ENCODE measurements at places on chromosomes 2 and 18.
A peak's percentile ranks its signal among the peaks of the same experiment; 100 is the strongest.

DNA sequence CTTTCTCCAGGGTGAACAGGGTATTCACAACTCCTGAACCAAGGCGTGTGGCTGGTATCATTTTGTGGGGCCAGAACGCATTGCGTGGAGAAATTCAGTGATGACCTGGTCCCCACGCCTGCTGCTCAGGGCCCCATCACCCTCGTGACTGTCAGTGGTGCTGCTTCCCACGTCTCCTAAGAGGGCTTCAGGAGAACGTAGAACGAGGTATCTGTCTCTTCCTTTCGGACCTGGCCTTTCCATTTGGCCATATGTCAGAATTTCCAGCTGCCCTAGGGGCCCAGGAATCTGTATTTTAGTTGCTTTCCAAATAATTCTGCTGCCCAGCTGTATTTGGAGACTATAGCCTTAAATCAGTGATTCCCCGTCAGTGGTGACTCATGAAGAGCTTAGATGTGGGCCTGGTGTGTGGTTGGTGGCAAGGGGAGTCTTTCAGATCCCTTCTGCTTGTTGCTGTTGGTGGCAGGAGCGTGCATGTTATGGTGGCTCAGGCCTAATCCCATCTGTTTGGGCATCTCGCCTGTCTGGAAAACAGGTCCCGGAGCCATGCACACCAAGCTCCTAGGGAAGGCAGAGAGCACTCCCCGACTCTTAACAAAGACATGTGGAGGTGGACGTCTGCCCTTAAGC lies 56.4 kb downstream of the NPAS2 start:
- DNase-seq = no peak

DNA sequence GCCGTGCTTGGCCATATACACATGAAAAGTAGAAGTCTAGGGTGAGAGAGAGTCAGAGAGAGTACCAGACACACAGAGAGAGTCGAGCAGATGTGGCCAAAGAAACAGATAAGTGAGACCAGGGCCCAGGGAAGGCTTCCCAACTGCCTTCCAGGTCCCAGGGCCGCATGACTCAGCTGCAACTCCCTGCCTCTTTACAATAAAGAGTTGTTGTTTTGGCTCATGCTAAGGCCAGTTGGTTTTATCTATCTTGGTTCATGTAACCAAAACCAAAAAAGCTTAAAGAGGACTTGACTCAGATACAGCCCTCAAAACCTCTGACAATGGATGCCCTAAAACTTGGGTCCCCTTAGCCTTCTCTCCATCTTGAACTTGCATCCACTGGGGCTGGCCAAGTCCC lies 36.9 kb downstream of the REEP1 start:
- DNase-seq = no peak

DNA sequence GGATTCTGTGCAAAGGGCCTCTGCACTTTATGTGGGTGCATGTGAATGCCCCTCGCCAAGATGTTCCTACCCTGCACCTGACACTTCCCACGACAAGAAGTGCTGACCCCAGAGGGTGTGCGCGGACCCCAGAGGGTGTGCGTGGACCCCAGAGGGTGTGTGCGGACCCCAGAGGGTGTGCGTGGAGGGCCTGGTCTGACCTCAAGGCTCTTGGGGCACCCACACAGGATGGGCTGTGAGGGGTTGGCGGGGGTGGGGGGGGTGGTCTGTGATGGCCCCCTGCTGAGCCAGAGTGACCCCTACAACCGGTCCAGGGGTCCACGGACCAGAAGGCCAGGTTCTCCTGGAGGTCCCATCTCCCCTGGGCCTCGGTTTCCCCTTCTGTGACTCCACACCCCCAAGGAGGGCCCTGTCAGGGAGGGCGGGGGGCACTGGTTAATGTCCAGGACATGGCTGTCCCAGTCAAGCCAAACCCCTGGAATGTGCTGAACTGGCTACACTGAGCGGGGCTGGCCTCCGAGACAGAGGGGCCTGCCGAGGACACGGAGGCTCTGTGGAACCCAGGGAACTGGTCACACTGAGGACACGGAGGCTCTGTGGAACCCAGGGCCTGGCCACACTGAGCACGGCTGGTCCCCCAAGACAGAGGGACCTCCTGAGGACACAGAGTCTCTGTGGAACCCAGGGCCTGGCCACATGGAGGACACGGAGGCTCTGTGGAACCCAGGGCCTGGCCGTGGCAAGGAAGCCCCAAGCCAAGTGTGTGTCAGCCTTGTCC lies 3.1 kb downstream of the NEU4 start:
- DNase-seq = no peak

DNA sequence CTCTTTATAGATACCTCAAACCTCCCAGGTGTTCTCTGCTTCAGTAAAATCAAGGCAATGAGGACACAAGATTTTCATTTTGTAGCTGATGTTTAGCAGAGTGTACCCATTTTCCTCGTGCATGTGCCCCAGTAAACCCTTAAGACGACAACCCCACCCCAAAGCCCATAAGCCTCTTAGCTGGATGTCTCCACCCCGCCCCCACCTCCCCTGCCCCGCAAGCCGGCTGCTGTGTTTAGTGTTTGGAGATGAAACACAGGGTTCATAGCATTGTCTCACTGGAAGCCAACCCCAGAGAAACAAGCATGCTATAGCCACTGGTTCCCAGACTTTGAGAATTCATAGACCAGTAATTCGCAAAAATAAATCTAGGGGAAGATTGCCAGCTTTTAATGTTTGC lies 5.8 kb upstream of the SAG start:
- no peak for DNase-seq

- DNase-seq = no peak
Observed at GRCh38 chr18:13247506-13247905, 28.9 kb downstream of the LDLRAD4 start.

DNA sequence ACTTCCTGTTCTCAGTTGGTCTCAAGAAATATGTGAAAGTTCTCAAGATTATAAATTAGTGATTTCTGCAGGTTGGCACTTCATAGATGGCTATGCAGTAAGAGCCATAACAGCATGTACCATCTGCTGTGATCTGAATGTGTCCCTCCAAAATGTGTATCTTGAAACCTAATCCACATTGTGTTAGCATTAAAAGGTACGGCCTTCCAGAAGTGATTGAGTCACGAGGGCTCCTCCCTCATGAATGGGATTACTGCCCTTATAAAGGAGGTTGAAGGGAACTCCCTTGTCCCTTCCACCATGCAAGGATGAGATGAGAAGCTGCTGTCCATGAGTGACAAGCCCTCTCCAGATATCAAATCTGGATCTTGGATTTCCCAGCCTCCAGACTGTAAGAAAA lies 45.0 kb downstream of the METTL4 start:
- DNase-seq = no peak

DNA sequence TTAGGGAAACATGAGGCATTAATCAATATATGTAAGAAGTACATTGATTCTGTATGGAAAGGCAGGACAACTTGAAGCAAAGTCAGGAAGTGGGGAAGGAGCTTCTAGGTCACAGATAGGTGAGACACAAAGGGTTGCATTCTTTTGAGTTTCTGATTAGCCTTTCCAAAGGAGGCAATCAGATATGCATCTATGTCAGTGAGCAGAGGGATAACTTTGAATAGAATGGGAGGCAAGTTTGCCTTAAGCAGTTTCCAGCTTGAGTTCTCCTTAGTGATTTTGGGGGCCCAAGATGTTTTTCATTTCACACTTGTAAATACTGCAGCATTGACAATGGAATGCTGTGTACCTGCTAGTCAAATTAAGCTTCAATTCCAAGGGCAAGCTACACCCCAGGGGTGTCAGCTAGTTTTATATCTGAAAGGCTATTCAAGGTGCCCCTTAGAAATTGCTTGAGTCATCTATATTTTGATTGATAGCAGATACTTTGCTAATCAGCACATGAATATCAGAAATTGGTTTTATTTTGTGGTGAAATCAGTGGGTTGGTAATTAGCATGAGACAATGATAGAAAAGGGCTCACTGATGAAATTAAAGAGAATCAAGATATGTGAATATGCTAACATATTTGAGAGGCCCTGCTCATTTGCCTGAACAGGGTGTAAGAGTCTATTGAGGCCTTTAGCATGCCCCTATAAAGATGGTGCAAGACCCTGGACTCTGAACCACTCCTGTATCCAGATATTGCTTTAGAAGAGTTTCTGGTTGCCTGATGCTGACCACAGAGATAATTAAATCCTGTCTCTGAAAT lies 131.5 kb downstream of the TMEM17 start:
- no peak for DNase-seq

DNA sequence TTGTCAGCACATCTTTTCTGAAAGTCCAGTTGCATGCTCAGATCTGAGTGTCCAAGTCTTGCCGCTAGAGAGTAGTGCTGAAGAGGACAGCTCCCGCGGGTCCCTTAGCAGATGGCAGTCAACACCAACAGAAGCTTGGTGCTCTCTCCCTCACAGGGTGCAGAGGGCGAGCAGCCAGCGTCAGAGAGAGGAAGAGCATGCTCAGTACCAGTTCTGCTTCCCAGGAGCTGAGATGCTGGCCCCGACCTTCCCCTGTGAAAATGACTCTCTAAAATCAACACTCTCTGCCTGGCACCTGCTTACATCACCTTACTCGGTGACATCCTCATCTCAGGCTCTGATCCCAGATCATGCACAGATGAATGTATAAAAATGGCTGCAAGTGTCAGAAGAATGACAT lies 86.0 kb upstream of the TWIST2 start:
- peak; percentile 38 for DNase-seq

DNA sequence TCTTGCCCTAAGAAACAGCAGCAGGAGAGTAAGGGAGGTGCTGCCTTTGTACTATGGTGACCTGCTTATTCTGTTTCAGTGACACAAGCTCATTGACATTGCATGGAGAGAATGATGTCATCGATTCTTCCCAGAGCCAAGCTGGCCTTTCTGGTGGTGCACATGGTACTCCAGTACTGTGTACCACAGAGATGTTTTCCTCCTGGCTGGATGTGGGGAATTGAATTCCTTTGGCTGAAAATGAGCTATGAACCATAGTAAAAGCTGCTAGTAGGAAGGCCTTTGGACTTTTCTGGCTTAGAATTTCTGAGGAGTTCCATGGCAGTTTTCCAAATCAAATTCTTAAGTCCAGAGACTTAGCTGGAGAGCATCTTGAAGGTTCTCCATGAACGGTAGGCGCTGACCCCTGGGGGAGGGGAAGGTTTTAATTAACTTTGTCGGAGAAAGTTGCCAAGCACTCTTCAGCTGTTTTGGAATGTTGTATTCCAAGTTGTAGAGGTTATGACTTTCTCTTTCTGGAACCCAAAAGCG lies 17.1 kb upstream of the B3GNT2 start:
- DNase-seq = peak; percentile 93

- DNase-seq = peak; percentile 94
Observed at GRCh38 chr2:128306081-128306930, 12.4 kb downstream of the HS6ST1 start.

DNA sequence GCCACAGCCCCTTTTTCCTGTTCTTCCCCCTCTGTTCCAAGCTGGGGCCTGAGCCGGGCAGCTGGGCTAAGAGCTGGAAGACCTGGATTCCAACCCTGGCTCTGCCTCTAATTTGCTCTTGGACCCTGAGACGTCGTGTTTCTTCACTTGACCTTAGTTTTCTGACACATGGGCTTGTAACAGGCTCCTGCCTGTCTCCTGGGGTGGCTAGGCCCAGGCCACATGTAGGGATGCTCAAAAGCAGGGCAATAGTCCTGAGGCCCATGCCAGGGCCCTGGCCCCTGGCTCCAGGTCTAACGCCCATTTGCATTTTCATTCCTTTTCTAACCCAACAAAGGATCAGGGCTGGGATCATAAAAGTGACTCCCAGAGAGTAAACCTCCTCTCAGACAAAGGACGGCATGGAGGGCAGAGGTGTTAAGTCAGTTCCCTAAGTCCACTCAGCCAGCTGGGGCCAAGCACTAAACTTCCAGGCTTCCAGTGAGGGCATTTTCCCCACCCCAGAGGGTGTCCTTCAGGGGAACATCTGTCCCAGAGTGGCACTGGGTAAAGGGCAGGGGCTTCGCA lies 16.6 kb upstream of the DNMT3A start:
- DNase-seq = no peak

GRCh38 chr18:61948846-61949438 lies 56.1 kb upstream of the RNF152 start:
- DNase-seq = no peak

GRCh38 chr18:7941533-7941932 lies 374.4 kb downstream of the PTPRM start:
- peak; percentile 81 for DNase-seq

DNA sequence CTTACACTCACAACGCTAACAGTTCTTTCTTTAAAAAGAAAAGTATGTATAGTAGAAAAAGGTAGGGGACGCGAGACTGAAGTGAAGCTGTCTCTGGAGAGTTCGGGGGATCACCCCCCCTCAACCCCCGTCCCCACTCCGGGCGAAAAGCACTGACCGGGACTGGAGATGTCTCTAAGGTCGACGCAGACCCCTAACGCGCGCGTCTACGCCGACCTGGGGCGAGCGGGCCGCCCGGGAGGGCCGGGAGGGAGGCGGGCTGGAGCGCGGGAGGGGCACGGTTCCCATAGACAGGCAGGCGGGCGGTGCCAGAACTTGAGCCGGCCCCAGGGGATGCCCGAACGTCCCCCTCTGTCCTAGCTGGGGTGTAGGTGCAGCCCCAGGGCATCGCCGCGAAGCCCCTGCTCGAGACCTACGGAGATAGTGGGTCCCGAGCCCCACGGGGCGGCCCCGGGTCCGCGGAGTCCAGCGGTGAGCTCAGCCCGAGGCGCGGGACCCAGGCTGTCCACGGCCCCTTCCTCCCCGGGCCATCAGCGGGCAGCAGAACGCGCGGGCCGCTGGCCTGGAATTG lies 82.2 kb downstream of the CHRNA1 start:
- DNase-seq = peak; percentile 61

GRCh38 chr2:52968043-52968442 lies 799.6 kb upstream of the CHAC2 start:
- DNase-seq = no peak

- DNase-seq = peak; percentile 78
Observed at GRCh38 chr2:231614559-231615057, 21.9 kb downstream of the TEX44 start.

DNA sequence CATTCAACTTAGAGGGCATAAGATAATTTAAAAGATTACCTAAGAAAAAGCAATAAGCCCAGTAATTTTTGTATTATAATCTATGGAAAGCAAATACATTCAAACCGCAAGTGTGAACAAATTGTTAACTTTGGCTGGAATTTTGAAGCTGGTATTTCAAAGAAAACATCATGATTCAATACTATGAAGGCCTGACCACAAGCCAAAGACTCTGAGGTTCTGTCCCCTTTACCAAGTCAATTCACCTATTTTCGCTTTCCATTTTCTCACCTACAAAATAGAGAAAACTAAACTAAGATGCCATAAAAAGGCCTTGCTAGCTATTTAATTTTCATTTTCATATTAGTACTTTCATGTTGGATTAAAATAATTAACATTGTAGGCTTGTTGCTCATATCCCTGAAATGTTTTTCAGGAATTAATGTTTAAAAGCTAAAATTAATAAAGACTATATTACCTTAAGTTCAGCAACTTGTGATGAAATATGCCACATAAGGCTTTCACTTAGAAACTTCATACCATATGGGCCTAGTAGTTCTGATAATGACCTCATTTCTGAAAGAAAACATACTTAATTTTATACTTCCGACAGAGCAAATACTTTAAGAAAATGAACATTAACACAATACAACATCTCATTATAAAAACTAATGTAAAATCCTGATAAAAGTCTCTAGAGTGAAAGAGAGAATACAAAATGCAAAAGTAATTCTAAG lies 85.7 kb upstream of the FRZB start:
- DNase-seq = no peak

- no peak for DNase-seq
Observed at GRCh38 chr2:207130958-207131521, 34.7 kb downstream of the KLF7 start.

GRCh38 chr2:187188783-187189631 lies 259.0 kb downstream of the CALCRL start:
- no peak for DNase-seq

- no peak for DNase-seq
Observed at GRCh38 chr2:174573621-174574081, 24.0 kb downstream of the WIPF1 start.
